ENCODE measurements at places on chromosomes 2 and 18.

- no peak for DNase-seq
Measured at GRCh38 chr2:9889812-9890261, 46.6 kb downstream of the TAF1B start.

GRCh38 chr2:201859949-201860348, 53.6 kb downstream of the CDK15 start:
- DNase-seq, result no peak

- DNase-seq, result no peak
Measured at GRCh38 chr2:239463541-239464165, 62.8 kb upstream of the HDAC4 start.

GRCh38 chr2:37020212-37020886, 54.0 kb upstream of the STRN start:
- no peak for DNase-seq

DNA sequence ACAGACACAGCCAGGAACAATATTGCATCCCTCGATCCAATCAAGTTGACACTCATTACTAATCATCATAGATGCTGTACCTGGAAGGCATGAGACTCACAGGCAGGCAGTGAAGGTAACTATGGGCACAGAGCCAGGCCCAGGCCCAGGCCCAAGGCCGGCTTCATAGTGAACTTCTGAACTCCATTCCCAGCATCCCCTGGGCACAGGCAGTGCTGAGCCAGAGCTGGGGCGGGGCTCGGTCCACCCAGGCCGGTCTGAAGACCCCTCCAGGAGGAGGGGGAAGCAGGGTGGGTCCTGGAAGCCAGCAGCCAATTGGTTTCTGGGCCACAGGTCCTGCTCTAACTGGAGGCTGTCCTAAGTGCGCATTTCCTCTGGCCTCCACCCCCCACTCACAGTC, 37.6 kb downstream of the MLPH start:
- DNase-seq, result no peak

DNA sequence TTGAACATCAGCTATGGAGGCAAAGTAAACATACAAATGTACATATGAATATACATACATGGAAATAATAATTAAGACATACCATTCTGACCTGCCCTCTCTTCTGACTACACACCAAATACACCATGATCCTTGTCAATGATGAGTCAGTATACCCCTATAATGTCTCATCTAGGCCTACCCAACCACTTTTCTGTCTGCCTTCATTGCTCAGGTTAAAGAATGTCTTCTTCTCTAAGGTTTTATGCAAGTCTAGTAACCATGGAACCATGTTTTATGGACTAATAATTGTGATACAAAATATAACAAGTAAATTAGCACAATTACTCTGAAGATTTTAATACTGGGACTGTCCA, 128.7 kb downstream of the NCKAP5 start:
- DNase-seq, result no peak

- DNase-seq, result no peak
Measured at GRCh38 chr2:197045115-197045514, 118.6 kb upstream of the PGAP1 start.

DNA sequence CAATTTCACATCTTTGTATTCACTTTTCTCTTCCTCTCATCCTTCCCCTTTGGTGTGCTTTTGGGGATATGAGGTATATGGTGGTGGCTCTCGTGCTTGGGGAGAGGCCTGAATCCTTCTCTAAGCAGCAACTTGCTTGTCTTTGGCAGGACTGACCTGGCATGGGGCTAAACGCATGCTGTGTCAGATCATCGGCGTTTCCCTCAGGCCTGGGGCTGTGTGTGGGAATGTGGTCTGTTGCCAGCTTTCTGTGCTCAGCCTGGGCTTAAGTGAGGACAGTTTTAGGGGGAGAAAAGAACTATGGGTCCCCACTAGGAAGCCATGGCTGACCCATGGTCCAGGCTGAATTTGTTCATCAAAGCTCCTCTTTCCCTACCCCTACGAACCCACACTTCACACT, 60.7 kb downstream of the TET3 start:
- DNase-seq, result no peak

DNA sequence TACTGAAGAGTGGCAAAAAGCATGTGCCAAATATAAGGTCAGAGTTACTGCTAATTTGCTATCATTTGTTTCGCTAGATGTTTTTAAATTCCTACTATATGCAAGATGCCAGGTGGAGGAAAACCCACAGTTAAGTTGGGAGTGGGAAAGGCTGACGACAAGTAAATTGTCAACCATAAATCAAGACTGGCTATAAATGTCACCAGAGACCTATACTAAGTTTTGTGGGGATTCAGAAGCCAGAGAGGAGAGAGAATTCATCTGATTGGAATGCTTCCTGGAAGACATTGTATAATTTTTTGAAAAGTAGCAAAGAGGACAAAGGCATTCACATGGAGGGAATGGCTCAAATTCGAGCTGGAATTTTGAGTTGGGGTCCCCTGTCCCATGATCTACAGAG, 64.3 kb downstream of the CFAP221 start:
- DNase-seq, result no peak
